GM18507 (cell line): ENCODE measurements at places on chromosomes 3 and 15.

GRCh38 chr3:188286087-188286513, 132.1 kb downstream of the LPP start:
- no peak for DNase-seq

- DNase-seq: peak; percentile 60
Observed at GRCh38 chr15:69758810-69759790, 306.5 kb downstream of the RPLP1 start.

DNA sequence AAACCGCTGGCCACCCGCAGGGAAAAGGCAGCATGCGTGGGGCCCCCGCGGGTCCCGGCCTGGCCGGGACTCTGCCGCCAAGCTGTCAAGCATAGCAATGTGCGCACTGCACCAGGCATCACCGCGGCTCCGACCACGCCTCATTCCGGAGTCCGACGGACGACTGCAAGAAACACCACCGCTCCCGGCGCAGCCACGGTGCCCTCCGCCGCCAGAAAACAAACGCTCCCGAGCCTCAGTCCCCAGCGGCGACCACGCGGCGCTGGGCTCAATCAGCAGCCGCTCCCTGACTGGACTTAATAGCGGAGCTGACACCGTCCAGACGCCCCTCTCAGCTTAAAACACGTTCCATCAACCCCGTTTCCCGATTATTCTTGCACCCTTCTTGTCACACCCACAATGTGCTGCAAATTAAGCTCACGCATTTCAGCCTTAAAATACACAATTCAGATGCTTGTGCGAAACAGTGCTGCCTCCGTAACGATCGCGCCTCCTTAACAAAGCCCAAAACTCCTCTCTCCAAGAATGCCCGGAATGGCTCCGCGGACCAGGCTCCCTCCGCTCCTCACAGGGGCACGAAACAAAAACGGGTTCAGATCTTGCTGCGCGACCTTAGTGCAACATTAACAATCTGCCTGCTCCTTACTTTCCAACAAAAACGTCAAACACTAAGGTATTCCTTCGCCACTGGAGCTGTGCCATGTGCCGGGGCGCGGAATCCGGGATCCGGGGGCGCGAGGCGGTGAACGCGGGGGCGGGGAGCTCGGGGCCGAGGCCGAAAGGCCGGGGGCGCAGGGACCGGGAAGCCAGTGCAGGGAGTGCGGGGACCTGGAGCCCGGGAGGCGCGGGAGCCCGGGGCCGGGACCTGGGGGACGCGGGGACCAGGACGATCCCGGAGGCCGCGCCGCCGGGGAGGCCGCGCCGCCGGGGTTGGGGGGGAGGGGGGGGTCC, 655 bp downstream of the CYFIP1 start:
- no peak for DNase-seq

- DNase-seq: no peak
Observed at GRCh38 chr3:176920766-176921160, 276.5 kb downstream of the TBL1XR1 start.

DNA sequence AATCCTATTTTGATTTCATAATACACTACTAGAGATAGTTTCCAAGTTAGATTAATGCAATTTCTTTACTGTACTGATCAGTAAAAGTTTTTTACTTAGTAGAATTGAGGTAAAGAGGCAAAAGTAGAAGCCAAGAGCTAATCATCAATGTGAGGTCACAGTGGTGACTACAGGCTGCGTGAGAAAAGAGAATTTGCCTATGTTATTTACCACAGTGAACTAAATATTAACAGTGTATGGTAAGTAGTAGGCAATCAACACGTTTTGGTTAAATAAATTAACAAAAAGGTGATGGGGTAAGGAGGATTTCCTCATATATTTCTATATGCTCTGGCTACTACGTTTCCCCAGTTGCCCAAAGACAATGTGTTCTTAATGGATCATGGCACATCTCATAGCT, 202.2 kb upstream of the CMC1 start:
- DNase-seq: no peak

DNA sequence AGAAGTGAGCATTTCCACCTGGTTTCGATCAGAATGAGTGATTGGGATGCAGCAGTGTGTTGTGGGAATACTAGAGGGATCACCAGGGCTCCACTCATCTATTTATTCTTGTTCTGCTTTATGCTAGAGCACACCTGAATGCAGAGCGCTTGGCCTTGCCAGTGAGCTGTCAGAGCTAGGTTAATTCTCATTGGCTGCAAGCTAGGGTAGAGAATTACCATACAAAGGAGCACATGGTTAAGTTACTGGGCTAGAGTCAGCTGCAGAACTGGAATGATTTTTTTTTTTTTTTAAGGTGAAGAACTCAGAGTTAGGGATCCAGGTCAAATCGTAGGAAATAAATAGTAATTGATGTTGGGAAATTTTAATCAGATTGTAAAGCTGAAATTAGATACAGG, 8.8 kb downstream of the EIF2AK4 start:
- no peak for DNase-seq

GRCh38 chr3:29850641-29851040, 569.8 kb downstream of the RBMS3 start:
- DNase-seq: no peak

DNA sequence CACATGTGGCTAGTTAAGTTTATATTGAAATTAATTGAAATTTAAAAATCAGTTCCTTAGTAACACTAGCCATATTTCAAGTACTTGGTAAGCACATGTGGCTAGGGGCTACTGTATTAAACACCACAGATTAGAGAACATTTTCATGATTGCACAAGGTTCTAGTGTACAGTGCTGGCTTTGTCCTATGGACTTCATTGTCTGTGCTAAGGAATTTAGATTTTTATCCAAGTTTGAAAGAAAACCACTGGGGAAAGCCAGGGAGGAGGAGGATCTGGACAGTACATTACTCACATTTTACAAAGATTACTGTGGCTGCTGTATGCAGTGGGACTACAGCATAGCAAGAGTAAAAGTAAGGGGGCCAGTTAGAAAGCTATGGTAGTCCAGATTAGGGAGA, 13.9 kb downstream of the STAC start:
- DNase-seq: no peak

- no peak for DNase-seq
Observed at GRCh38 chr3:82085851-82086475, 324.5 kb upstream of the GBE1 start.
